Stimulated activated CD4-positive, alpha-beta T cell treated with anti-CD3 and anti-CD28 coated beads, Interleukin-1b, Interleukin-23, amount 100 ng/mL, for 48 hours (primary cell): ENCODE measurements at places on chromosomes 2 and 18.

DNA sequence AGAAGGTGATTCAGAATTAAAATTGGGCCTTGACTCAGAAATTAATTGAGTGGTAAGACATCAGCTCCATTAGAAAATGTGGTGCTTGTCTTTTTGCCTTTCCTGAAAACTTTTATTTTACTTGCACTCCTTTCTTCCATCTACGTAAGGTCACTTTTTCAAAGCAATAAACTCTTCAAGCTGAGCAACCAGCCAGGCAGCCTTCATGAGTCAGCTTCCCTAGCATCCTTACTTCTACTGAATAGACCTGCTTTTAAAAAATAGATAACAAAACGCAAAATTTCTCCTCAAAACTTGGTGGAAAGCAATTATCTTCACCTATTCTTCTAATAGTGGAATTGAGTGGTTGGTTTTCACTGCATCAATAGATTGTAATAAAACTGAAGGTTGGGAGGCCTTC, 504.2 kb downstream of the ARHGAP15 start:
- DNase-seq: no peak

- peak; percentile 16 for DNase-seq
Measured at GRCh38 chr2:64987001-64987955, 1.9 kb upstream of the SLC1A4 start.

- DNase-seq: no peak
Measured at GRCh38 chr18:37156330-37156942, 327.5 kb downstream of the KIAA1328 start.

DNA sequence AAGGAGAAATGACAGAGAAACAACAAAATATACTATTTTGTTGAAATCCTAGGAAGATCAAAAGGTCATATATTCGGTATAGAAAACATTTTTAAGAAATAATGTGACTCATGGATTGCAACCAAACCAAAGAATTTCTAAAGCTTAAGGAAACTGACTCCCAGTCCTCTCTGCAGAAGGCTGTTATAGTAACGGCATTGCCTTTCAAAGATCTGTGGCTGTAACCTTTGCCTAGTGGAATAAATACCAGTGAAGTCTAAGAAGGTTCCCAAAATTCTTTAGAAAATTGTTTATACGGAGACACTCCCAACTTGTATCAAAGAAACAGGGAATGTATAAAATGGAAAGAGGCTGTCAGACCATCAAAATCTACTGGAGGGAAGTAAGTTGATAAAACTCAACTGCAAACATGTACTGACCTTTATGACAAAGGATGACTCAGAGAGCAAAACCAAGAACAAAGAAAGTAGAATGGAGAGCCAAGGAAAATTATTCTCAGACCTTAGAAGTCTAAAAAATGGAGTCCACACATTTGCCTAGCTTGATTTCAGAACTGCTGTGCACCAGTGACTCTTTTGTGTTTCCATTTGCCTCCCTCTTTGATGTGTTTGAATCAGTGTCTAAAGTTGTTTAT, 48.6 kb upstream of the FSIP2 start:
- no peak for DNase-seq

- no peak for DNase-seq
Measured at GRCh38 chr2:102155703-102156515, 13.4 kb downstream of the IL1R1 start.

- no peak for DNase-seq
Measured at GRCh38 chr2:85692039-85692645, 2.0 kb upstream of the GNLY start.

DNA sequence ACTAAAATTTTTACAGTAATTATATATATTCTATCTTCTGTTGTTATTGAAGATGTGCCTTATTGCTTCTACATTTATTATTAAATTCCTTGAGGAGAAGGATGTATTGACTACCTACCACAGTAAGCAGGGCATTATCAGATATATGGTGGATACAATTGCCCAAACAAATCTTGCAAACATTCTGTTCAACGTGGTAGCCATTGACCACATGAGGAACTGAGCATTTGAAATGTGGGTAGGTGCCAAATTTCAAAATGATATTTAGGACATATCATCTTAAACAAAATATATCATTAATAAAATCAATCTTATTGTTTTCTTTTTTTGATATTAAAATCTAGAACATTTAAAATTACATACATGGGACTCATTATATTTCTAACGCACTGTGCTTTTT, 11.1 kb downstream of the SCN3A start:
- DNase-seq: no peak

DNA sequence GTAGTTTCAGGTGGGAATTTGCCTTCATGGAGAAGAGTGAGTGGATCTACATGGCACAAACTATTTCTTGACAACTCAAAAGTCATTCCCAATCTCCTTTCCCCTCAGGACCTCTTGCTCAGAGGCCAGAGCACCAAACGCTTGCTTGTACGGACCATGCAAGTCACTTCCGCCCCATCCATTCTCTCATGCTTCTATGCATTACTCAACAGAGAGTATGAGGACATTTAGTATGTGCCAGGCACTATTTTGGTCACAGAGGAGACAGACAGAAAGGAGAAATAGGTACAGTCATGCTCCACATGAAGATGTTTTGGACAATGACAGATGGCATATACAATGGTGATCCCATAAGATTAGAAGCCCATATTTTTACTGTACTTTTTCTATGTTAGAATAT, 117.5 kb downstream of the ACTR3 start:
- DNase-seq: no peak

DNA sequence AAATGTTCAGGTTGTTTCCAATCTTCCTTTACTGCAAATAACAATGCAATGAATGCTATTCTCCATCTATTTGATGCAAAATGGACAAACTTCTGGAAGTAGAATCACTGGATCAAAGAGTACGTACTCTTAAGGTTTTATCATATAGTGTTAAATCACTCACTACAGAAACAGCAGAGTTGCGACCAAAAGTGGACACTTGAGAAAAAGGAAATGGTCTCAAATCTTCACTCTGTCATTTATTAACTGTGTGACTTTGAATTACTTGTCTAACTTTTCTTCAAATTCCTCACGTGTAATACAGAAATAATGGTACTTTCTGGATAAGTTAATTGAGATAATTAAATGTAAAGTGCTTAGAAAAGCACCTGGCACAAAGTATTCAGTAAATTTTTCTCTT, 78.1 kb downstream of the CERKL start:
- no peak for DNase-seq

- DNase-seq: no peak
Measured at GRCh38 chr2:162111958-162112850, 38.2 kb upstream of the DPP4 start.
